ENCODE measurements at places on chromosomes 7 and 10.

- H3K4me1 ChIP-seq: no peaks in the 10 kb centered on the region
- no peak overlapping the region for H3K27ac ChIP-seq
- no peaks in the 10 kb centered on the region for H3K36me3 ChIP-seq
Measured at GRCh38 chr10:121337427-121337826, 260.8 kb downstream of the FGFR2 start.

- H3K27me3 ChIP-seq: no peaks in the 10 kb centered on the region
- no peak for DNase-seq
- no peak overlapping the region for H3K27ac ChIP-seq
- peaks cover 34% of the 10 kb centered on the region for H3K4me1 ChIP-seq
Measured at GRCh38 chr7:44764081-44764480, 15.4 kb downstream of the ZMIZ2 start.

DNA sequence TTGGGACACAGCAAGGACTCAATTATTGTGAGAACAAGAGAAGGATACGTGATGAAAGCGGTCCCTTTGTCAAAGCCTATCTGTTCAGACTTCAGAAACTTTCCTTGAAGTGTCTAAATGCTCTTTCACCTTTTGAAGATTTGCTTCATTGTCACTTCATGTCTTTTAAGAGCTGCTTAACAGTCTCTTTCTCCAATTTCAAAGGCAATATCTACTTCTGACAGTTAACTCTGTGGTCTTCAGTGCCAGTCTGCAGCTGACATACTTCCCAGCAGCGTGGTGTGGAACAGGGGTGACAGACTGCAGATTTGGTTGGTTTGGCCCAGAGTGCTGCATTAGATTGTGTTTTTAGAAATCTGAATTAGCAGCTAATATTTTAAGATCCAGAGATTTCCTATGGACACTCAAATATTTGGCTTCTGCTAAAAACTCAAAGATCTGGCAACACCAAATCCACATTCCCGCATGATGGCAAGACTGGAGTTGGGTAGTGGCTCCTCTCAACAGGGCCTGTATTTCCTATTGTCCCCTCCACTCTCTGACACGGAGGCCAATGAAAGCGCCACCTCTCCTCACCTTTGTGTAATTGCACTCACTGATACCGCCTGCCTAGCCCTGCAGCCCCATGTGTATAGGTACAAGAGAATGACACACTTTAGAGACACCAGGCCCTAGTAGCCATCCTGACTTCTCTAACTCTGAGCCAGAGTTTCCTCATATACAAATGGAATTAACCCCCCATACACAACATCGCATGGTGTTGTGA, 11.5 kb downstream of the SCRN1 start:
- no peaks in the 10 kb centered on the region for H3K4me1 ChIP-seq
- no peak overlapping the region for H3K27ac ChIP-seq
- DNase-seq: no peak
- H3K4me3 ChIP-seq: no peak overlapping the region
- H3K36me3 ChIP-seq: no peaks in the 10 kb centered on the region
- H3K27me3 ChIP-seq: no peaks in the 10 kb centered on the region

- no peak for DNase-seq
- H3K4me3 ChIP-seq: no peak overlapping the region
- no peaks in the 10 kb centered on the region for H3K4me1 ChIP-seq
Measured at GRCh38 chr7:152871678-152872060, 112.1 kb downstream of the ACTR3B start.

GRCh38 chr7:130149281-130150139, 55.7 kb downstream of the TMEM209 start:
- no peak overlapping the region for H3K27ac ChIP-seq
- H3K4me1 ChIP-seq: no peaks in the 10 kb centered on the region
- H3K27me3 ChIP-seq: no peaks in the 10 kb centered on the region
- DNase-seq: no peak

DNA sequence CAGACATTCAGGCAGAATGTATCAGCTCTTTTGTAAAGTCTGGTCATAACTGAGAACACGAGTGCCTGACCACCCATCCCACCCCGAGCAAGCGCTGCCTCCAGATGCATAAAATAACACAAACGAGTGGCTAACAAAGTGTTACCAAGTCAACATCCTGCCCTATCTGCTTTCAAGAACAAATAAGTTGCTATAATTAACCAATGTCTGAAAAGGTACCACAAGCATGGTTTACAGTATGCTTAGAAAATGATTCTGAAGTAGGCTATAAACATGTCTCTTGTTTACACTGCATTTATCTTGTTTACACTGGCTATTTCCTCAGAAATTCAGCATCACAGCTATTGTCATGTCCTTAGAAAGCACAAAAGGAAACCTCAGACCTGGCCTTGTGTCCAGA, 49.5 kb downstream of the PIK3AP1 start:
- no peak overlapping the region for H3K4me3 ChIP-seq
- no peaks in the 10 kb centered on the region for H3K27me3 ChIP-seq
- DNase-seq: no peak

- no peaks in the 10 kb centered on the region for H3K36me3 ChIP-seq
- H3K4me1 ChIP-seq: peaks cover 38% of the 10 kb centered on the region
- no peak overlapping the region for H3K27ac ChIP-seq
- no peak for DNase-seq
- no peaks in the 10 kb centered on the region for H3K27me3 ChIP-seq
- H3K4me3 ChIP-seq: no peak overlapping the region
Measured at GRCh38 chr7:50757703-50758390, 24.8 kb downstream of the GRB10 start.
